Stimulated activated CD8-positive, alpha-beta memory T cell treated with anti-CD3 and anti-CD28 coated beads, Interleukin-15, amount 100 ng/mL, for 24 hours (primary cell): ENCODE measurements at places on chromosomes 5 and 9.

- DNase-seq, result no peak
These were observed 69.7 kb upstream of the DAPK1 start for GRCh38 chr9:87427851-87428506.

DNA sequence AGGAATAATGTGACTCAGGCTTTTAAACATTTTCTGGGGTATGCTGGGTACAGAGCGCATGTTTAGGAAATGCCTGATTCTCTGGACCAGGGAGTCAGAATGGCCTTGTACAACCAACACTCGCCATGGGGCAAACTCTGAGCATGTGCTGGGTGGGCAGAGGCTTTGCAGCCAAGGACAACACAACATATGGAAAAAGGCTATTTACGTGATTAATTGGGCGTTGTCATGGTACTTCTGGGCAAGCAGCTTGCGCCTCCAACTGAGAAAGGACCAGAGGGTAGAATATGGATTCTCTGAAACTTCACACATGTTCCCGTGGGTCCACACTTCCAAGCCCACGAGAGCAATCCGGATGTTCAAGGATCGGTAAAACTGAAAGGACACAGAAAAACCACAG is 49.1 kb downstream of the NIPAL4 start:
- DNase-seq, result no peak

GRCh38 chr5:179530069-179530998 is 20.0 kb upstream of the RUFY1 start:
- DNase-seq, result peak; percentile 46

- DNase-seq, result no peak
These were observed 331.2 kb upstream of the DAB2 start for GRCh38 chr5:39755986-39756385.

- DNase-seq, result no peak
These were observed 60.8 kb upstream of the IRX4 start for GRCh38 chr5:1943481-1943880.

DNA sequence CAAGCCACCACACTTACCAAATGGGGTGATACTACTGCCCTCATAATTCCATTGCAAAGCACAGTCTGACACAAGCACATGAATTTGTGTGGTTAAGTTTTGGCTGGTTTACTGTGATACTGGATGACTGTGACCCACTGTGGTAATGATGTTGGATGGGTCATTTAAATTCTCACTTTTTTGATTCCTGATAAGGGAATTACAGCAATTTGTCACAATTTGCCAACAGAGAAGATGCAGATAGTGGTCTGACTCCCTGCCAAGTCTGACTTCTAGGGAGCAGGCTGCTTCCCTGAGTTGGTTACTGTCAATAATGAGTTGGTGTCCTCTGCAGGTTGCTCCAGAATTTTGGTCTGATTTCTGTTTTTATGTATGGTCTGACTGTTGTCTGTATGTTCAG is 731.9 kb downstream of the MTRR start:
- no peak for DNase-seq

DNA sequence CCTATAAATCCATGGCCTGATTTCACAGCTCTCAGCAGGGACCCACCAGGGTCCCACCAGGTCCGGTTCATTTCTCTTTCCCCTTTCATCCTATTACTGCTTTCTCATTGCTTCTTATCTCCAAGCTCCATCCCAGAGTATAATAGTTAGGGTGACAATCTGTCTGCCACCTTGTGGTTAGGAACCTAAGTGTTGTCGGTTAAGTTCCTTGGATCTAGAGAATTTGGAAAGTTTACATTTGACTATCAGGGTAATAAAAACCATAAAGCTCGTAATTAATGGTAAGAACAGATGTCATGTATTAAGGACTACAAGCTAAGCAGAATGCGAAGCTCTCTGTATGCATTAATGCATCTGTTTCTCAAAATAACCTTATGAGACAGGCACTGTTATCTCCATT is 259.1 kb downstream of the SH3GL2 start:
- DNase-seq, result no peak

DNA sequence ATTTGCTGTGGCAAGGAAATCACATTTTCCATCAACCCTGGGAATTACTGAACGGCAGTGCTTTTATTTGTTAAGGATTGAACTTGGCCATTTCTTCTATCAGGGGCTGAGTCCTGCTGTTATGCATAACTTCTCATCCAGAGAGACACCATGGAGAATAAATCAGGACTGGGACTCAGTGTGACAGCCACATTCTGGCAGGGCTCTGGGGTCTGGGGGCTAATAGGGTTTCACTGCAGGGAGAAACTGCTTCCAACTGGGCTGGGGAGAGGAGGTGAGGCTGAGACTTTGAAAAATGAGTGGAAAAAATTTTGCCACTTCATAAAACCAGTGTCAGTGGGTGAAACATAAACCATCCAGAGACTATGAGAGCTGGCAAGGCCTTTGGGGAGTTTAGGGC is 95.7 kb upstream of the ALDH1B1 start:
- no peak for DNase-seq

DNA sequence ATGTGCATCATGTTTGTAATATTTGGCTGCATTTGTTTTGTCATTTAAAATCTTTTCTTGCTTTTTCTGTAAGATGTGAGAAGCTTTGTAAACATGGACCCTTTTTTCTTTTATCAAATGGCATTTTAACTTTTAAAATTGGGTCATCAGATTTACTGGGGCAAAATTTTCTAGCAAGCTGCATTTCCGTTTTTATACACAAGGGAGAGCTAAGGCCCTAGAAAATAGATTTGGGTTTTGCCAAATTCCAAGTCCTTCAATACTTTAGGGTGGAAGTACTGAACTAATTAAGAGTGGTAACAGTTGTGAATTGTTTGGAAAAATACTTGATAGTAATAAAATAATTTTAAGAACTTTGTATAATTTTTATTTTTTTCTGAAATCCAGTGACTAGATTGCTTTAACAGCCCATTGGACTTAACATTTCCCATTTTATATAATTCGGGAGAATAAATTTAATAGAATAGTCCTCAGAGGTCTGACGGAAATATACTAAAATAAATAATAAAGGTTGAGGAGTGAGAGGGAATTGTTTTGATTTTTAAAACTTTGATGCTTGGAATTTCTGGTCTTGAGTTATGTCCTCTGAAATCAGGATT is 117.4 kb downstream of the SMARCA2 start:
- DNase-seq, result no peak

GRCh38 chr5:178389026-178389729 is 156.6 kb upstream of the PHYKPL start:
- DNase-seq, result no peak

DNA sequence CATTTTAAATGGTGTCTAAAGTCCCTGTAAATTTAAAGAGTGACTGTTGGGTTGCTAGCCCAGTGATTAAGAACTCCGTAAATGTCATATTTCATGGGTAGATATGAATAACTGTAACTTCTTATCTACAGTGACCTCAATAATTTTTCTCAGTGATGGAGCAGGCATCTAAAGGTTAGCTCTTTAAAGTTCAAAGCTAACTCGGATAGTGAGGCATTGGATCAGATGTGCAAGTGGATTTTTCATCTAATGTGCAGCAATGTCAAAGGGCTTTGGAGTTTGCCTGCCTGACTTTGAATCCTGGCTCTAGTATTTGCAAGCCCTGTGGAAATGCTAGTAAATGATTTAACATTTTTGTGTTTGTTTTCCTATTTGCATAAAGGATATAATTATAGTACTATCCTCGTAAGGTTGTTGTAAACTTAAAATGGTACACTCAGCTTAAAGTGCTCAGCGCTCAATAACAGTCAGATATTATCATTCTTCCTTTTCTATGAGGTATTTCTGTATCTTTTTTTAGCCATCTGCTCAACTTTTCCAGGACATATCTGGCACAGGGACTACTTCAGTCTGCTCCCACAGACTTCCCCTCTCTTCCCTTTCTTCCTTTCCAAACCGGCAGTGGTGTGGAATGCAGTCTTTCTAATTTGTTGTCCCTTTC is 163.7 kb upstream of the ELL2 start:
- DNase-seq, result no peak

- no peak for DNase-seq
These were observed 84.7 kb downstream of the CSNK1A1 start for GRCh38 chr5:149466457-149466972.

GRCh38 chr9:91075279-91075678 is 273.7 kb downstream of the SYK start:
- no peak for DNase-seq

DNA sequence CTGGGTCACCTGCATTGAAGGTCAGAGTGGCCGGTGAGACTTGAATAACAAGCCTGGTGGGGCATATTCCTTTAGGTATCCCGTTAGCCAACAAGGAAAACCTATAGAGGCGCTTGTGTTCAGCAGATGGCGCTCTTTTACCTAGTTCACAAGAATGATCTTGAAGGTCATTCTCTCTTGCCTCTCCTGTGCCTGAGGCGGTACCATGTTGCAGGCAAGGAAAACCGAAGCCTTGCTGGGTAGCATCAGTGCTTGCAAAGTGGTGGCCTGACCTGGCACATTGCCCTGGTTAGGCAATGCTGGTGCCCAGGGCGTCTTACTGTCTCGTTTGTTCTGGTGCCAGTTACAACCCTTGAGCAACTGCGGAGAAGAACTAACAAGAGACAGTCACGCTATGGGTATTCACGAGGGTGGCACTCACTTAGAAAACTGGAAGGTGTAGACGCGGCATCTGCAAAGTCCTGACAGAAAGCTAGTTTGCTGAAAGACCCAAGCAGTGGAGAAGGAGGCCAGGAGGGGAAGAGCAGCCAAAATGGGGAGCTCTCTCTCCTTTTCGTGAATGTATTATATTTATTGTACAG is 56.7 kb downstream of the AOPEP start:
- DNase-seq, result no peak
